ENCODE measurements at places on chromosomes 12 and 14.
A peak's percentile ranks its signal among the peaks of the same experiment; 100 is the strongest.

GRCh38 chr14:103064978-103065377 is 7.6 kb upstream of the CDC42BPB start:
- no peak for DNase-seq

GRCh38 chr12:70317781-70318180 is 48.3 kb upstream of the KCNMB4 start:
- DNase-seq: no peak

GRCh38 chr12:30926243-30927221 is at the start of gene TSPAN11:
TSS of gene TSPAN11 (plus strand) at chr12:30926748. CDS start at chr12:30953992, 27,244 bp downstream.
- no peak for DNase-seq

DNA sequence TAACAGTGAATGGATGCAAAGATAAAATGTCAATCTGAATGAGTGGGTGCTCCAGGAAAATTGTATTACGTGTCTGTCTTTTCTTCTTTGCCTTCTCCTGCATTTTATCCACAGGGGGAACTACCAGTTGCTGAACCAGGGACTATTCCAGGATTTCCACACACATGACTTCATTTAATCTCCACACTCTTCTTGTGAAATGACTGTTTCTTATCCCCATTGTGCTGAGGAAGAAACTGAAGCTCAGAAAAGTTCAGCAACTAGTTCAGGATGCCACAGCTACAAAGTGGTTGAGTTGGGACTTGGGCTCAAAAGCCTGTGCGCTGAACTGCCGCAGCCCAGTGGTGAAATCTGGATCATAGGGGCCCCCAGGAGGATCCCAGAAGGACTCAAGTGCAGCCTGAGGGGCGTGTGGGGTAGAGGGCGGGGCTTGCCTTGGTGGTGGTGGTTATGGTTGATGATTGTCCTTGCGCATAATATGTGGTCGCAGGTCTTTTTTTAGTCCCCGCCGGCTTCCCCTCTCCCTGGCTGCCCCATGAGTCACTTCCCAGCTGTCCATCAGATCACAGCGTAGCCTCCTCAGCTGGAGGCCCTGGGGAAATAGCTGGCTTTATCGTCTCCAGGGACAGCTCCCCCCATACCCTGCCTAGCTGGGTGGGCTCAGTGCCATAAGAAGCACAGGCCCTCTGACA is 235.2 kb upstream of the CRY1 start:
- no peak for DNase-seq

DNA sequence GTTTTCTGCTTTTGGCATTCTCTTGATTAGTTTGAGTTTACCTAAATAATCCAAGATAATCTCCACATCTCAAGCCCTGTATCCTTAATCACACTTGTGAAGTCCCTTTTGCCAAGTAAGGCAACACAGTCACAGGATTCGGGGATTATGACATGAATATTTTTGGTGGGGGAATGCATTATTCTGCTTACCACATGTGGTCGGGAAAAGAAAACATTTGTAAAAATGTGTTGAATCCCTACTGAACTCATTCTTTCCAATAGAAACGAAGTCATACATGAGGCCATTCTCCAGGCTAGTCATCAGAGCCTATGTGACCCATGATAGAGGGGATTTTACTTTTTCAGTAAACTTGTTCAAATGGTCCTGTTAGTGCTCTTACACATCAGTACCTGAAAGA is 58.5 kb upstream of the PRICKLE1 start:
- no peak for DNase-seq

DNA sequence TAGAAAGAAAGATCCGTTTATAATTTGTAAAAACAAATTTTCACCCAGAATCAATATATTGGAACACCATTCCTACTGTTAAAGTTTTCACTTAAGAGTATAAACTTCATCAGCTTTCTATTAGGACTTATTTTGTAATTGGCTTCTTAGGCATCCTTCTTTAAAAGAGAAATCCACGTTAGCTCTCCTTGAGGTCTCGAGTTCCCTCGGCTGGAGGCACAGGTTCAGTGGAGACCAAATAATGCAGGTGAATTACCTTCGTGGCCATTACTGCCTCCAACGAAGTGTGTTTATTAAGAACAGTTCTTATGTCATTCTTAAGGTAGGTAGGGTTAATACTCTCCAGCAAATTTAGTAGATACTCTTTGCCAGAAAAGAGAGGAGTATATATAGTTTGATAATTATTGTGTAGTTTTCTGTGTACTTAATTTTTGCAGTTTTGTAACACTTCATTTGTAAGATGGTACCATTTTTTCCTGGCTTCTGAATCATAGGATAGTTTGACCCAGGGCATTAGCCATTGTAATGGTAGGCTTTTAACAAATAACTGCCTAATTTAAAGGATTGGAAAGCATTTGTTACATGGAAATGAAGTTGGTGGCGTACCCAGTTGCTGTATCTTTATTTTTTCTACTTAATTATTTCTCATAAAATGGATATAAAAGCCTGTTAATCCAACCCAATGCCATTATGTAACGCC is 2.2 kb downstream of the CALM1 start:
- DNase-seq: no peak

DNA sequence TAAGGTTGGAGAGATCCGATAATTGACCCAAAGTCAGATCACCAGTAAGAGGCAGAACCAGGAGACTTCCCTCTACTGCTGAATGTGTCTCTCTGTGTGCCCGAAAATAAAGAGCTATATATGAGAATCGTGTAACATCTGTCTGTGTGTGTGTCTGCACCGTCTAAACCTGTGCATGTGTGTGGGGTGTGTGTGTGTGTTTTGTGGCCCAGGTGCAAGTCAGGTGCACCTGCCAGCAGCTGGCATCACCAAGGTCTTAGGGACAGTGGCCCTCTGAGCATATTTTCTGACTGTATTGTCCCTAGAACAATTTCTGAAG is 24.7 kb upstream of the KRT78 start:
- DNase-seq: peak; percentile 72

GRCh38 chr14:98736701-98737338 is 535.2 kb downstream of the BCL11B start:
- no peak for DNase-seq

- peak; percentile 52 for DNase-seq
Observed at GRCh38 chr12:71846322-71846940, 6.9 kb downstream of the TBC1D15 start.

Measured in NCI-H774 (cell line).